ENCODE measurements at places on chromosomes 2 and 18. TPM values are rescaled to one million over a fixed set of nuclear protein-coding genes. Genes with fewer than 3 reads are reported as not detected.

The KCNG2 gene
- total RNA-seq, result 6.4 TPM

The PLEK gene
- not detected for total RNA-seq

The ASXL3 gene
- total RNA-seq, result 0.66 TPM

DNA sequence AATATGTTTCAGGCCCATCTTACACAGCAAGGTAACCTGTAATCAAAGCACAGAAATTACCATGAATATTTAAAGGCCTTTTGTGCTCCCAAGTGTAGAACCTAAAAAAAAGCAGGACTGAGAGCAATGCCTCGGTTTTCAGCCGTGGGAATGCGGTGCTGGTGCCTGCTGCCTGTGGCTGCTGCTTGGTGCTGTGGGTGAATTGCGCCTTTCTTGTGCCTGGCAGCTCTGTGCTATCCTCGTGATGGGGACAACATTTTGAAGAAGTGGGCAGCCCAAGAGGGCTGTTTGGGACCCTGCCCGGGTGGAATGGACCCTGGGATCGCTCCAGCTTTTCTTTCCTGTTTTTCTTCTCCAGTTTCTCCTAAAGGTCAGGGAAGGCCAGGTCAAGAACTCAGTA is 91.2 kb downstream of the ASAP2 start:
- no peak for DNase-seq

- no peak for DNase-seq
These were observed 149.2 kb downstream of the FAM210A start for GRCh38 chr18:13577091-13577697.
